ENCODE measurements at places on chromosomes 11 and 22.

- DNase-seq, result no peak
Measured at GRCh38 chr11:69353696-69354544, 60.0 kb downstream of the MYEOV start.

GRCh38 chr11:12288931-12289666 lies 88.3 kb upstream of the PARVA start:
- DNase-seq, result no peak

DNA sequence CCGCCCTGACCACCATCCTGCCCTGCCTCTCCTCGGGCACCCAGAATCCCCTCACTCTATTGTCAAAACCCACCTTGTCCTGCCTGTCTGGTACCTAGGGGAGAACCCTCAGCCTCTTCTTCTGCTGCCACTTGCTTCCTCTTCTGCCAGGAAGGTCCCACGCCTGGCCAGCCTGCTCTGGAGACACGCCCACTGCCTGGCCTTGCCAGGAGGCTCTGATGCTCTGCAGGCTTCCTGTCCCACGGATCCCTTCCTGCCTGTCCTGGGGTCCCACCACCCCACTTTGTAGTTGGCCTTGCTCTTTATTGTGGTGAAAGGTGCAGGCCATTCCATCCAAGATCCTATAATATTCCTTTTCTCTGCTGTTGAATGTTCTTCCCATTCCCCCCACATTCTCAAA lies 63.4 kb downstream of the BMAL1 start:
- DNase-seq, result no peak

DNA sequence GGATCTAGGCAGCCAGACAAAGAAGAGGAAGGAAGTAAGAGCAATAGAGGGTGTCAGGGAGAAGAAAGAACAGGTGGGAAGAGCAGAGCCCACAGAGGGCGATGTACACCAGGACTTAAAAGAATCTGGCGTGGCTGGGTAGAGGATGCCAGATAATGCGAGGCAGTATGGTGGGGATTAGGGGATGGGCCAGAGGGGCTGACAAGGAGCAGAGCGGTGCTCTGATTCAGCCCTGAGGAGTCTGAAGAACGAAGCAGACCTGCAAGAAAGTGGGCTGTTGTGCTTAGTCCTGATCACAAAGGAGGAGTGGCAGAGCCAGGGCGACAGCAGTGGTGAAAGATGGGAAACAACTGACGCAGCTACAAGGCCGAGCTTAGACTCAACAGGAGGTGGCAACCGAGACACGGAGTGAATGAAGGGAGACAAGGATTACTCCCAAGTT lies 163.7 kb downstream of the LARGE1 start:
- DNase-seq, result no peak

DNA sequence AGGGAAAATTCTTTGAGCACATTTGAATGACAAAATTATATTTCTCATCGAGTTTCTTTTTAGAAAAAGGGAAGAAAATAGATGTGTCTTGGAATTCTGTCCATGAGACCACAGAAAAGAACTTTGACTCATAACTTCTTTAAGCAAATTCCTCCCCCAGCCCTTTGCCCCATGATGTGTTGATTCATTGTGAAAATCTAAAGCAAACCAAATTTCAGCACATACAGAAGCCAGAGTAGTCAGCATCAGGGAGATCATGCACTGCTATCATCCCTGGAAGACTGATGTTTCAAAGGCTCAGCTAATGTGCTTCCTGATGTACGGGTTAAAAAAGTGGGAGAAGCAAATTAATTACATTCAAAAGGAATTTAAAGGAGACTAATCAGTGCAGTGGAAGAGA lies 159.7 kb downstream of the FAT3 start:
- no peak for DNase-seq

All from stimulated activated CD8-positive, alpha-beta memory T cell treated with anti-CD3 and anti-CD28 coated beads, Interleukin-7, amount 100 ng/mL, for 48 hours (primary cell).